Osteocyte (in vitro differentiated cells): ENCODE measurements at places on chromosomes 5 and 9. TPM values are rescaled to one million over a fixed set of nuclear protein-coding genes. Genes with fewer than 3 reads are reported as not detected.

DNA sequence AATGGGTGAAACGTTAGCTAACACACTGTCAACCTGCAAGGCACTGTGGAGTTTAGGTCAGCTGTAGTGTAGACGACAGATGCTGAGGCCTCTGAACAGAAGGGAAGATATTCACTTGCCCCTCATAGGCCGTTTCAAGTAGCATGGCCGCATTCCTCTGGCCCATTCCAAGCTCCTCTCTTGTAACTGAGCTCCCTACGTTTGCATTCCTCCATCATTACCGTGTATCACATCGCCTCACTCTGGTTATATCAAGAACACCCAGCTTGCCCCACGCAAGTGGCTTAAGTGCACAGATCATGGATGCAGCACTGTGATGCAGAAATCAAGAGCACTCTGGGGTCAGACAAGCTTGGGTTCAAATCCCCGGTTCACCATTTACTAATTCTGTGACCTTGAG lies 43.3 kb downstream of the PRELID2 start:
- DNase-seq, result no peak

GRCh38 chr5:79318935-79319614 lies 83.1 kb downstream of the JMY start:
- DNase-seq, result no peak

Gene HEMGN
- total RNA-seq, result not detected in 2 replicates

DNA sequence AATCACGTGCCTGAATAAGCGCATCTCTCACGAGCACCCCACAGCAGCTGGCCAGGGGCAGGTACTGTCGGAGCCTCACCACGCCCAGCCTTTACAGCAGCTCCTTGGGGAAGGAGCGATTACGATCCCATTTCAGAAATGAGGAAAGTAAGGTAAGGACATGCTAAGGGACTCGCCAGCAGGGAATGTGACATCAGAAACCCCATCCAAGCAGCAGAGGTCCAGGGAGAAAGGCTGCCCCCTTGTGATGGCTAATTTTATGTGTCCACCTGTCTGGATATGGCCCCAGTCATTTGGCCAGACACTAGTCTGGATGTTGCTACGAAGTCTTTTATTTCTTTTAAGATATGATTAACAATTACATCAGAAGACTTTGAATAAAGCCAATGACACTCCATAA lies 77.3 kb downstream of the UBE2QL1 start:
- no peak for DNase-seq

GRCh38 chr5:64775291-64775690 lies 6.6 kb downstream of the CWC27 start:
- DNase-seq, result no peak

Gene ARHGEF37
- 8.9 and 10.5 TPM in 2 replicates for total RNA-seq

DNA sequence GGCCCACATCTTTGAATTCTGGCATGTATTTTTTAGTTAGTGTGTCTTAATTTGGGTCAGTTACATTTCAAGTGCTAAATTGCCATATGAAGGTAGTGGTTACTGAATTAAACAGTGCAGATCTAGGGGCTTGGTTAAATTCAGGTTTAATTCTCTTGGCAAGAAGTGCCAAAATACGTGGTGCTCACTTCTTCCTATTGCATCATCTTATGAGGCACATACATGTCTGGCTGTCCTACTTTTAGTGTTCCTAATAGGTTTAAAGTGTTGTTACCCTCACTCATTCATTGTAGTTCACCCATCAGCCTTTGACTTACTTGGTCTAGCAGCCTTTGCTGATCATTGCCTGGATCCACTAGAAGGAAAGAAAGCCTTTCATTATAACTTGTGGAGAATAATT lies 59.5 kb downstream of the RPS6 start:
- no peak for DNase-seq

DNA sequence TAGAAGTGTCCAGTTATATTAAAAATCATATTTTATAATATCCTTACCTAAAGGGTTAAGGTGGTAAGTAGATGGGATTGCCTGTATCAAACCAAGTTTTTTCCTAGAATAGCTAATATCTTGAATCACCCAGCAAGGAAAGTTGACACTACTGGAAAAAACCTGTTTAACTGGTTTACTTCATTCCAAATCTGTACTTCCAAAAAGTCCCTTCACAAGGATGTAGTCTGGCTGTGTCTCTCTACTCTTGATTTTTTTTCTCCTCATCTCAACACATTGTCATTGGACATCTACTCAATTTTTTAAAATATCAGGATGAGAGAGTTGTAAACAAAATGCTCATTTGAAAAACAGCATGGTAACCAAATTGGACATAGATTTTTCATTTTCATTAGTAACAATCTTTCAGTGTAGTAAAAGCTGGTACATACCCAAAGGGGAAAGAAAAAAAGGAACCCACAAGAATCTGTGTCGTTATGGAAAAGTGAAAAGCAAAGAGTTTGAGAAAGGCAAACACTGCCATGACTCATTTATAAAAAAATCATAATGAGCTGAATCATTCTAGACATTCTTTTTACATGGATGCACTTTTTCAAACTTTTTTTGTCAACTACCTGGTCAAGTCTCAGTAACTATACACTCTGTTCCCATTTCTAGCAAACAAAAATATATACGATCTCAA lies 173.5 kb downstream of the GLIS3 start:
- no peak for DNase-seq
